ENCODE measurements at places on chromosomes 2 and 18.
A peak's percentile ranks its signal among the peaks of the same experiment; 100 is the strongest.

- peak; percentile 85 for DNase-seq
These were observed 65.0 kb upstream of the NYAP2 start for GRCh38 chr2:225334514-225334913.

- DNase-seq = no peak
These were observed 210.9 kb downstream of the NDUFA10 start for GRCh38 chr2:239814116-239814860.

DNA sequence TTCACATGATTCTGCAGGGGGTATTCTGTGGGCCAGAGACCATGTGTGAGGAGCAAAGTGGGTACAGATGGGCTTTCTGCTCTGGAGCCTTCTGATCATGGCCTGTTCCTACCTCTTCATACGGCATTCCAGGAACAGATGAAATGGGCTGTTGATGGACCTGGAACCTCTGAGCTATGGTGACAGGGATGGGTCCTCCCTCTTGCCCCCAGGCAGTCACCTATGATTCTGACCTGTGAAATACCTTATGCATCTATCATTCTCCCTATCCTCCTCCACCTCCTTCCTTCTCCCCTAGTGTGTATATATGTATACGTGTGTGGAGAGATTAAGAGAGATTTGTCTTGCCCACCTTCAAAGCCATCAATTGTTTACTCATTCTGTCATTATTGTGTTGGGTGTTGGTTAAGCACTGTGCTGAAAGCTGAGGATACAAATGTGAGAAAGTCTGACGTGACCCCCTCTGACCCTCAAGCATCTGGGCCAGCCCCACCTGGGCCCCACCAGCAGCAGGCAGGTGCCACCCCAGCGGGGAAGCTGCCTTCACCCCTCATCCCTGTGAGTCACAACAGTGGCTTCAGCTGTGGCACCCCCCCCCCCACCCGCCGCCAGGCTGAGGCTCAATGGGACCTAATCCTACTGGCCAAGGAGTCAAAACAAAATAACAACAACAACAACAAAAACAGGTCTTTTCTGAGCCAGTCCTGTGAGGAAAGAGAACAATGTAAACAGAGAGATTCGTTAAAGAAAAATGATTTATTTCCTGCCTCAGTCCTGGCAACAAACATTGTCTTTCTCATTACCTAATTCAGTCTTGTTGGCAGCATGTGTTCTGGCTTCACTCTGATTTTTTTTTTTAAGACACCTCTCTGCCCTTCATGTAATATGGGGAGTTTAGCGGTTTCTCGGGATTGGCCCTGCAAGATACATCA, 103.8 kb upstream of the CDC42EP3 start:
- no peak for DNase-seq

DNA sequence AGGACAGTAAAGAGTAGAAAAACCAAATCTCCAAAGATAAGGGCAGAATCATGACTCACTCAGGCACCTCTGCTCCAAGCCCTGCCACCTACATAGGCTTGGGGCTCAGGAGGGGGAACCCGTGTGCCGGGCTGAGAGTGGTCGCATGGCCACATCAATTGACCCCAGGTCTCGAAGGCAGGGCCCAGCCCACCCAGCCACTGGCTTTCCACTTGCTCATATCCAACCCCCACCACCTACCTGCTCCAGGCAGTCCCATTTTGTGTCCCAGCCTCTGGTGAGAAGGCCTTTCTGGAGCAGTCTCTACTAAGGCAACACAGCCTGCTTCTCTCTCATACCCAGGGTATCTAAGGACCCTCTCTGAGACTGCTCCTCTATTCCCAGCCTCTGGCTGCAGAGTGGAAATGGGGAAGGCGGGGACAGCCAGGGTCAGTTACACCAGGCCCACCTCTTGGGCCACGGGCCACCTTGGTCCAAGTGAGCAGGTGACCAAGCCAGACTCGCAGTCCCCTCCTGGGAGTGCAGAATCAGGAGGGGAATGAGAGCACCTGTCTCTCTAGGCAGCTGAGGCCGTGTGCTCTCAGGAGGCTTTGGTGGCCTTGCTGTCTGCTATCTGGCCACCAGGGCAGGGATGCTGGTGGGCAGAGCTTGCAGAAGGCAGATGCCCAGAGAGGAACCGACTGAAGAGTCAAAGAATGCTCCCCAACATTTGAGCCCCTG, 20.8 kb downstream of the TFCP2L1 start:
- no peak for DNase-seq

DNA sequence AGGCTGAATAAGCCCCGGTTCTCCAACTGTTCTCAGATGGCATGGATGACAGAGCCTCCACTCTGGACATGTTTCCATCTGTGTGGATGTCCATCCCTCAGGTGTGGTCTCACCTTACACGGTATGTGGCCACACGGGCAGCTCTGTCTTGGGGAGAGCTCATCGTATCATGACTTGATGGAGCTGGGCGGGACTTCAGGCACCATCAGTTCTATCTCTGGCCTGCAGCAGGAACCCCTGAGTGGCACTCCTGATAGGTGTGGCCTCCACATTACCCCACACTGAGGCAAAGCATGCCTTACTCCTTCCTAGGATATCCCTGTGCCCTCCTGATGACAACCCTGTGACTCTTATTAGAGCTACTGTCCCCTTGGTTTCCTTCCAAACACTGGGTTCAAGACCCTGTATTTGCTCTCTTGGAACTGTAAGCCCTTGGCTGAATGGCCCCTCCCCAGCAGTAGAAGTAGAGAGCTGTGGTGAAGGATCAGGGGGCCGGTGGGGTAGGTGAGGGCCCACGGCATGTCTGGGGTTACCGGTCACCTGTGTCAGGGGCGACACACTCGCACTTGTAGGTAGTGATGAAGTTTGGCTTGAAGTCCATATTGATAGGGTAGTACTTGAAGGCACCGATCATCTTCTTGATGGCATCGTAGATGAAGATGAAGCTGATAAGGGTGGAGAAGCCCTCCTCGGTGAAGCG, 48.2 kb downstream of the MTHFD2 start:
- DNase-seq = no peak
